Tibial nerve (tissue), 4 donors: ENCODE measurements at places on chromosomes 2 and 18.

DNA sequence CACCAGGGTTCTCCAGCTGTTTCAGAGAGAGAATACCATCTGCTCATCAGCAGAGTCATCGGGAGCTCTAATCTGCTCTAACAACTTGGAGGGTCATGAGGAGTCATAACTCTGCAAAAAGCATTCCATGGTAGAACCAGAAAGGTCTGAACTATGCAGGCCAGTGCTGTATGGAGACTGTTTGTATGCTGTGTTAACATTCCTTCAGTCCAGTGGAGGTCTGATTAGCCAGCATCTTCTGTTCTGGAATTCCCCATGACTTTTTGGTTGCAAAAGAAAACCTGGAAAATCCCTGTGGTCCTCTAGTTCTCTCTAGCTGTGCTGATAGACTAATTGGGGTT is 9.4 kb upstream of the ITGB6 start:
- no peak overlapping the region for H3K27ac ChIP-seq
- peaks cover 14% of the 10 kb centered on the region for H3K4me1 ChIP-seq
- DNase-seq: no peak
- no peaks in the 10 kb centered on the region for H3K27me3 ChIP-seq

GRCh38 chr2:8488001-8488738 is 193.7 kb upstream of the ID2 start:
- no peak for DNase-seq
- no peaks in the 10 kb centered on the region for H3K27me3 ChIP-seq
- H3K4me3 ChIP-seq: peak overlapping the region; percentile 21
- no peaks in the 10 kb centered on the region for H3K36me3 ChIP-seq

DNA sequence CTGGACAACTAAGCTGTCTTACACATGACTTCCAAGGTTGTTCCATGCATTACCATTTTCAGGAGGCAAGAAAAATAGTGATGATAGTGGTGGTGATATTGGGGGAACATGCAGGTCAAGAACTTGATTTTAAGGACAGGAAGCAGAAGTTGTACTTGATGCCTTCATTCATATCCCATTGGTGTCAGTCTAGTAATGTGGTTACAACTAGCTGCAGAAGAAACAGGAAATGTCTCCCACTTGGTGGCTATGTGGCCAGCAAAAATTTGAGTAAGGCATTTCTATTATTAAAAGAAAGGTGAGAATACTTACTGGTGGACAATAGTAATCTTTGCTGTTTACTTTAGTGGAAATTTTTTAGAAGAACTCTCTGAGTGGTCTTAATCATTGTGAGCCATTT is 103.4 kb downstream of the ALMS1 start:
- no peak overlapping the region for H3K4me3 ChIP-seq
- H3K27me3 ChIP-seq: no peaks in the 10 kb centered on the region
- no peak for DNase-seq
- H3K27ac ChIP-seq: no peak overlapping the region
- peaks cover 71% of the 10 kb centered on the region for H3K36me3 ChIP-seq

DNA sequence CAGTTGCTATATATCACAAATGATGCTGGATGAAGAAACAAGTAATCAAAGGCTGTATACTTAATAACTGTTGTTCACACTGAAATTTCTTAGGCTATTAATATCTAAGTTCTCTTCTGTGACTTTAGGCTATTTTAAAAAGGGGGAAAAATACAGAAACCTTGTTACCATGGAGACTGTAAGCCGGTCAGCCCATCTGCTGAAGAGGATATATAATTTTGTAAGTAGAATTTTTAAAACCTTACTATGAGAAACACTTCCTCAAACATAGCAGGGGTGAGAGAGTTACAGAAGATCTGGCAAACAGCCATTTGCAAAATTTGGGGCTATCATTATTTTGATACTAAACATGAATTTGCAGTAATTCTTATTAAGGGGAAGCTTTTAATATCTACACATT is 27.8 kb downstream of the CACNB4 start:
- H3K36me3 ChIP-seq: no peaks in the 10 kb centered on the region
- no peak overlapping the region for H3K4me3 ChIP-seq
- H3K27ac ChIP-seq: no peak overlapping the region
- no peaks in the 10 kb centered on the region for H3K4me1 ChIP-seq
- no peak for DNase-seq
- H3K27me3 ChIP-seq: no peaks in the 10 kb centered on the region

DNA sequence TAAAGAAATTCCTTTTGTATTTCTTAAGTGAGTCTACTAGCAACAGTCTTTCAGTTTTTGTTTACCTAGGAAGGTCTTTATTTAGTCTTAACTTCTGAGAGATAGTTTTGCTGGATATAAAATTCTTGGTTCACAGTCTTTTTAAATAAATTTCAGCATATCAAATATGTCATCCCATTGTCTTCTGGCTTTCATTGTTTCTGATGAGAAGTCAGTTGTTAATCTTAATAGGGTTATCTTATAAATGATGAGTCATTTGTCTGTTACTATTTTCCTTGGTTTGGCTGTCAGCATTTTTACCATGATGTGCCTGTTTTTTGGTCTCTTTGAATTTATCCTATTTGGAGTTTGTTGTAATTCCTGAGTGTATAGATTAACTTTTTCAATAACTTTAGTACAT is 129.3 kb downstream of the FAM210A start:
- no peaks in the 10 kb centered on the region for H3K4me1 ChIP-seq
- no peak overlapping the region for H3K4me3 ChIP-seq
- no peaks in the 10 kb centered on the region for H3K27me3 ChIP-seq
- no peaks in the 10 kb centered on the region for H3K36me3 ChIP-seq
- no peak overlapping the region for H3K27ac ChIP-seq
- DNase-seq: no peak

DNA sequence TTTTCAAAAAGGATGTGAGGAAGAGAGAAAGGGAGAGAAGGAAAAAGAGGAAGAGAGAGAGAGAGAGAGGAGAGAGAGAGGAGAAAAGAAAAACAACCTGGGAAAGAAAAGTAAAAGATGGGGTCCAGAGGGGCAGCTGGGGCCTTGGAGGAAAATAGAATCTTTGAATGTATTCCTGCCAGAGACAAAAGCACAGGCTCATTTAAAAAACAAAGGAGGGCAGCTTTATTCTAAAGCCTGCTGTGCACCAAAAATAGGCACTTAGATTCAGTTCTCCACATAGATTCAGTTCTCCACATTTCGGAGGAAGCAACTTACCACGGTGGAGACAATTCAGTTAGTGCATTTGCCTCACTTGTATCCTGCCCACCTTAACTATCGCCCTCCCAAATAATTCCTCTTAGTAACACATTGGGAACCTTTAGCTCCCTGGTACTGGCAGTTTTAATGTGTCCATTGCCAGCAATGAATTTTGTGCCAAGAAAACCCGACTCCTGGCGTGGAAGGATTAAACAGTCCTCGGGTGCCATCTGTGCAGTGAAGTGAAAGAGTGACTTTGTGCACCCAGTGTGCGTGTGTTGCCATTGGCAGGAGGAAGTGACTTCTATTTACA is 71.3 kb downstream of the DPP4 start:
- no peaks in the 10 kb centered on the region for H3K36me3 ChIP-seq
- no peak overlapping the region for H3K4me3 ChIP-seq
- no peak for DNase-seq
- no peak overlapping the region for H3K27ac ChIP-seq
- H3K27me3 ChIP-seq: no peaks in the 10 kb centered on the region
- no peaks in the 10 kb centered on the region for H3K4me1 ChIP-seq

DNA sequence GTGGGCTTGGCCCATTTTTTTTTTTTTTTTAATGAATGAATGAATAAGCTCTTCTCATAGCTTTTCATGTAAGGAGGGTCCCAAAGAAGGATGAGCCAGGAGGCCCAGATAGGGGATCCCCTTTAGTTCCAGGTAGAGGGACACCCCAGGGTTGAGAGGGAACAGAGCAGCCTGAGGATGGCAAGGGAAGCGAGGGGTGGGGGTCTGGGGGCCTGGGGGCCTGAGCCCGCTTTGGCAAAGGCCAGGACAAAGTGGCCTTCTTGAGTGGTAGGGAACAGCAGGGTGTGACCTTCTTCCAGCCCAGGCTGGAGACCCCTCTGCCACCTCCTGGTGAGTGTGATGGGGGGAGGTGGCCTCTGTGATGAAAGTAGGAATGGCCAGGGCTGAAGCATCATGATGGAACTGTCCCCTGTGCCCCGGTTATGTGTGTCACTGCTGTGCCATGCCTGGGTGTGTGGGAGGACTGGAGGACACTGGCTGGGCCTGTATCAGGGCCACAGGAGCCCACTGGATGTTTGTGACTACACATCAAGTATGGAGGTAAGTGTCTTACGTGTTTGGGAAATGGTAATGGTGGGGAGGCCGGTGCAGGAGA is 263.5 kb upstream of the HDAC4 start:
- no peaks in the 10 kb centered on the region for H3K27me3 ChIP-seq
- no peak overlapping the region for H3K4me3 ChIP-seq
- DNase-seq: no peak
- H3K4me1 ChIP-seq: no peaks in the 10 kb centered on the region
- no peaks in the 10 kb centered on the region for H3K36me3 ChIP-seq
- no peak overlapping the region for H3K27ac ChIP-seq

- DNase-seq: no peak
- no peak overlapping the region for H3K27ac ChIP-seq
- no peaks in the 10 kb centered on the region for H3K36me3 ChIP-seq
- H3K27me3 ChIP-seq: no peaks in the 10 kb centered on the region
- no peak overlapping the region for H3K4me3 ChIP-seq
These were observed 9.6 kb downstream of the PREPL start for GRCh38 chr2:44351676-44352075.
